ENCODE measurements at places on chromosomes 5 and 9.

DNA sequence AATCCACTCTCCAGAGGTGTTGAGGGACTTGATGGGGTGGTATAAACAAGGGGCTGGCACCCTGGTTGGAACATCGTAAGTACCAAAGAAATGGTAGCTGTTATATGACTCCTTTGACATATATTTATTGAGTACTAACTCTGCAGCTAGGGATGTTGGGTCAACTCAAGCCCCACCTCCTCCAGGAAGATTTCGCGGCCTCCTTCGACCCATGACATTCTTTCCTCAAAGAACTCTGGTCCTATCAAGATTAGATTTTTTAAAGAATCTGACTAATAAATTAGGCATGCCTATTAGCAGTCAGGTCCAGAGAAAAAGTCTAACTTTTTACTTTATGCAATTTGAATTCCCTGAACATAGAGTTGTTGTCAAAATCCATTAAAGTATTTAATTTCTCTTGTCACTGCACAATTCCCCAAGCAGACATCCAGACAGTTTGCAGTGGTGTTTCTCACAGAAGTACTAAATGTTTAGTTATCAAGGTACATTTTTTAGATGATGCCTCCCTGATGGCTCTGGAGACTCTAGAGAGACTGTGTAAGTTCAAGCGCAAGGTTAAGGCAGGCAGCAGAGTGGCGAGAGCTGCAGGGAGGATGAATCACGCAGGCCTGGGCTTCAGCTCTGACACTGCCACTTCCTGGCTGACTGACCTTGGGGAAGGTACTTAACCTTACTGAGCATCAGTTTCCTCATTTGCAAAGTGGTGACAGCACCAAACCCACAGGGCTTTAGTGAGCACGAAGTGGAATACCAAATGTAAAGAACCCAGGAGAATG is 209.6 kb downstream of the TTLL11 start:
- DNase-seq = no peak

DNA sequence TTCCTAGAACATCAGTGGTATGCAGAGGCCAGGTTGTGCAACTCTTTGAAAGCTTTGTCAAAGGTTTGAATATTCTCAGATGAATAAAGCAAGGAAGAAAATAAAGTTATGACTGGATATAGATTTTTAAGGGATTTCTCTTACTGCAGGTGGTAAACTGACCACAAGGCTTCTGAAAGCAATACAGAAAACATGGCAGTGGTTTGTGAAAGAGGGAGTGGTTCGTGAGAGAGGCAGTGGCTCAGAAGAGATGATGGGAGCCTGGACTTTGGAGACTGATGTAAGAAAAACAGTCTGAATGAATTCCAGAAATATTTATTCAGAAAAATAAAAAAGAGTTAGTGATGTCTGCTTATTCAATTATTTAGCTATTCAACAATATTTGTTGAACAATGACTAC is 380.4 kb upstream of the CTNND2 start:
- no peak for DNase-seq

GRCh38 chr9:34898846-34899245 is 59.2 kb upstream of the PHF24 start:
- no peak for DNase-seq

DNA sequence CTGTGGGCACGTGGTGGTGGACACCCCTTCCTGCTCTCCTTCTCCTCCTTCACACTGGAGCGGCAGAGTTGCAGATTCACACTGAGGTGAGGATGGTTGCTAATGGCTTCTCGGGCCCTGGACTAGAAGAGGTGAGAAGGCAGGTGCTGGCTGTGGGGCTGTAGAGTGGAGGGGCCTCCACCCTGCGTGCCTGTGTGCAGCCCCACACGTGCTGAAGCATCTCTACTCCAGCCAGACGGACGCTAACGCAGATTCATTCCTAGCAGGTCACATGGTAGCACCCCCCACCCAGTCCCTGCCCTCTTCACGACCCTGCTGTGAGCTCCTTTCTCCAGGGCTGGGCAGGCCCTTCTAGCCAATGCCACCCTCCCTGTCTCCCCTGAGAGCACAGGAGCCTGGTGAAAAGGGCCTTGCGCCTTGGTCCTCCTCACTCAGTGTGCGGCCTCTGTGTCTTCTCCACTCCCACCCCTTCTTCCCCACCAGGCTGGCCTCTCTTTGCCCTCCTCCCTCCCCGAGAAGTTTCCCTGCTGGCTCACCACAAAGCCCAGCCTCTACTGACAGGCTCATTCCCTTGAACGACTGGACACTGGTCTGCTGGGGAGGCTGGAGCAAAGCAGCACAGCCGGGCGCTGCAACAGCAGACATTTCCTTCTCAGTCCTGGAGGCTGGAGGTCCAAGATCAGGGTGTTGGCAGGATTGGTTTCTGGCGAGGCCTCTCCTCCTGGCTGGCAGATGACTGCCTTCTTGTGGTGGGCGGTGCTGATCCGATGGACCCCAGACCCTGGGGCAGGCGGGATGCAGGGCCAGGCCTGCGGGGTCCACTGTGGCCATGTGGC is 14.2 kb downstream of the CACNA1B start:
- peak; percentile 51 for DNase-seq

GRCh38 chr9:2209400-2209799 is 194.3 kb downstream of the SMARCA2 start:
- DNase-seq = no peak

- no peak for DNase-seq
Measured at GRCh38 chr9:1492156-1492555, 442.0 kb downstream of the DMRT2 start.

GRCh38 chr9:113650207-113651131 is 186.9 kb downstream of the RGS3 start:
- peak; percentile 59 for DNase-seq

DNA sequence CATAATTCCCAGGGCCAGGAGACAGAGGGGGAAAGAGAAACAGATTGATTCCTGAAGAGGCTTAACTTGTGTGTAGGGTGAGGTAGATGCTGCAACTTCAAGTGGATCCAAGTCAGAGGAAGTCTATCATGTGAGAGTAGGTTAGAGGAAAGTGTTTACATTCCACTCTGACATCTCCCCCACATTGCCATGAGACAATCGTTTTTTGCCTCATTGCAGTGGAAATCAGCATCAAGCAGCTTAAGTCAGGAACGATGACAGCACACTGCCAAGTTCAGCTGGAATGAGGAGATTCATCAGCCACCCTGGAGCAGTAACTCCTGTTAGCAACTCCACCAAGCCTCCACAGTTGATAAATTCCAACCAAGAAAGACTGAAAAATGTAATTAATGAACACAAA is 689.7 kb upstream of the MEF2C start:
- DNase-seq = no peak

- DNase-seq = no peak
Measured at GRCh38 chr9:28832168-28832770, 1259.0 kb upstream of the C9orf72 start.

DNA sequence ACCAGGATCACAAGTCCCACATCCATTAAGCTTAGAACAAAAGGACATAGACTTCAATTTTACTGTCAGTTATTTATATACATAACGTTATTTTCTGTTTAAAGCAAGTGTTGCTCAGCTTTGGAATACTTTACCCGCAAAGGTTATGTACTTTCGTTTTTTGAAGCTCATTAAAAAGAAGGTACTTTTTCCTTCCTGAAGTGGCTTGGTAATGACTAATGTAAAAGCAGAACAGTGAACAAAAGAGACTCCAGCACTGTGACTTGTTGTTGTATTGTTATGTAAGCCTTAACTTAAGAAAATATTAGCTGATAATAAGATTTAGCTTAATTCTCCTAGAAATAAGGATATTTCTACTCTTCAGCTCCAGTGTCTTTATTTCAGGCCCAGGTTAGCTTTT is 97.3 kb upstream of the SLCO6A1 start:
- DNase-seq = no peak

GRCh38 chr5:68054638-68055037 is 160.9 kb upstream of the PIK3R1 start:
- no peak for DNase-seq

- no peak for DNase-seq
Measured at GRCh38 chr5:41796061-41796460, 74.2 kb downstream of the OXCT1 start.

DNA sequence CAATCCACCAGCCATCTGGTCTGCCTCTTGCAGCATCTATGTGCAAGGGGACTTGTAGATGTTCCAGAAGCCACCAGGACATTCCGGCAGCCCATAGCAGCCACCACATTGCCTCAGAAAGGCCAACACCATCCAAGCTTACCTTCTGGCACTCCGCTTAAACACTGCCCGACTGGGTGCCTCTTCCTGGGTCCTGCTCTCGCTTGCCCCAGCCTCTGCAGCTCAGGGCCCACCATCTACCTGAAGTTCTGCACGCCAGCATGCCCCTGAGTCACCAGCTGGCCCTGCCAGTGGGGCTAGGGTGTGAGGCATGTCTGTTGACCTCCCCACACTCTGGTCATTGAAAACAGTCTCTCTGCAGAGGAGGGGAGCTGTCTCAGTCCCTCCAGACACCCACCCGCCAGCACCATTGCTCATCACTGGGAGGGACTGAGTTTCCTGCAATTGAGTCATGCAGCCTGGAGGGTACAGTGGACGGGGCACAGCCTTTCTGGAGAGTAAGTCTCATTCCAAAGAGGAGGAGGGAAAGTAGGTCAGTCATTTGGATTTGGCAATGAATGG is 16.9 kb upstream of the COL5A1 start:
- DNase-seq = peak; percentile 37

- no peak for DNase-seq
Measured at GRCh38 chr5:113092683-113093082, 116.1 kb downstream of the DCP2 start.

DNA sequence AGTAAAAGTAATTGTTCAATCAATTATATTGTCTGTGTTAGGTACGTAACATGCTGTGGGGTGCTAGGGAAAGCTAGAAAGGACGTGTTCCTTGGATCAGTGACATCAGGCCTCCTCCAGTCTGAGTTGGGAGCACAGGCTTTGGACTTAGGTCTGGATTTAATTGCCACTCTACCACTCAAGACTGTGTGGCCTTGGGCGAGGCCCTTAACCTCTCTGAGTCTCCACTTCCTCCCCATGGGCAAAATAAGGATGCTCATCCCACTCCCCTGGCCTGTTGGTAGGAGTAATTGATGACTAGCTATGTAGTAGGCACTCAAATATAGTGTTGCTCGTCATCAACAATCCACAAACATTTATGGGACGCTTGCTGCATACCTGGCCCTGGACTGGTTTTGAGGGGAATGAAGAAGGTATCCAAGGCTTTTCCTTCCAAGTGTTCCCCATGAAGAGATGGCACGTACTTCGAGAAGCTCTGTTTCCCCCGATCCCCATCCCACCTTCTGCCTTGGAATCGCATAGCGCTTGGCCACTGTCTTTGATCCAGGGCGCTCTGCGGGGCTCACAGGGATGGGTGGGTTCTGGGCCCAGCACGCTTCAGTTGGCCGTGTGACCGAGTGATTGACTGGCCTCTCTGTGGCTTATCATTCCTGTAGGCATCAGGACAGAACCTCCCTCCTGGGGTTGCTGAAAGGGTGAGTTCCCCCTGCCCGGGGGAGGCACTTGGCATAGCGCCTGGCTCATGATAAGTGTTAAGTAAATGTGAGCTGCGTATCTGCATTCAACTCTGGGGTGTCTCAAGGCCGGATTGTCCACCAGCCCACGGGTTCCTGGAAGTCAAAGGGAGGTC is 8.1 kb downstream of the FGF18 start:
- DNase-seq = peak; percentile 48

DNA sequence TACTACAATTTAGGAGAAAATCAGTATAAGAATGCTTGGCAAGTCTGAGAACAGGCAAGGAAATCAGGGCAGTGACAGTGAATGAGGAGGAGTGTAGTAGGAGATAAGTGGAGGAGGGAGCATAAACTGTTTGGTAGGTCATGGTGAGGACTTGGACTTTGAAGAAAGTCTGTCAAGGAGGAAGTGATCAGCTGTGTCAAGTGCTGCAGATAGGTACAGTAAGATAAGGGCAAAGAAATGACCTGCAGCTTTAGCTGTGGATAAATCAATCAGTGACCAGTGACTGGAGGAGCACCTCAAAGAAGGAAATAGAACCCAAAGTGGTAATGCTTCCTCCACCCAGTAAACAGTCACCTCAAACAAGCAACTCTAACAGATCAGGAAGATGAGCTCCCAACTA is 106.3 kb downstream of the RAPGEF6 start:
- DNase-seq = no peak

DNA sequence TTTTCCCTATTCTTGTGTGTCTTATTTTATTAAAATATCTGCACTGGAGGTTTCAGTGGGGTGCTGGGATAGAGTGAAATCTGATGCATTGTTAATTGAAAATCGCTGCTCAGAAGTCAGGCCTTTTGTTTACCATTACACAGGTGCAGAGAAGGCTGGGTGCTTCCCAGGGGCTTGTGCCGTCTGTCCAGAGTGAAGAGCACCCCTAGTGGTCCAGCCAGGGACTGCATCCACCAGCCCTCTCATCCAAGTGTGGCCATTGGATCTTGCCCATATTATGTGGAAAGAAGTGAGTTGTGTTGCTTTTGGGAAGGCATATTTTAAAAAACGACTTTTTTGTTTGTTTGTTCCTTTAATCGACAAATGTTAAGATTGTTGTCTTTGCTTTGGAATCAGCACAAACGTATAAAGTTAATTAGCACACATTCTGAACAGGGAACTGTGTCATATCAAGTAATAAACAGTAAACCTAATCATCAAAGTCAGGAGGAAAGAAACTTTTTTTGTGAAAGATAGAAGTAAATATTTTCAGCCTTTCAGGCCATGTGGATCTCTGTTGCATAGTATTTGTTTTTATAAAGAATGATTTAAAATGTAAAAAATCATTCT is 315.6 kb downstream of the MTRR start:
- DNase-seq = peak; percentile 72

- no peak for DNase-seq
Measured at GRCh38 chr5:77960305-77960704, 184.2 kb upstream of the TBCA start.

DNA sequence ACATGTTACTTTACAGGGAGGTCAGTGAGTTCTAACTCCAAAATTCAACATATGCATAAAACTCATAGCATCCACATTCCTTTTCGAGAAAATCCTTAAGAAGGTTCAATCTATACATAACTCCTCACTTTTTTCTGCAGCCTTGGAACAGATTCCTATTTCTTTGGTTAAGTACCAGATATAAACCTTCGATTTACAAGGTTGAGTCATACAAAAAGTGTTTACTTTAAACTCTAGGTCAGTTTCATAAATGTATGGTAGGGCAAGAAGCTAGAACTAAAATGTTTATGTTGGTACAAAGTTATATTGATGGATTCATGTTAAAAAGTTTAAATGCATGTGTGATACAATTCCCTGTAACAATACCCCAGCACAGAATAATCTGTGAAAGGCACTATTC is 19.4 kb downstream of the CDKN2AIPNL start:
- no peak for DNase-seq

All from activated effector memory CD4-positive, alpha-beta T cell treated with anti-CD3 and anti-CD28 coated beads, Interleukin-2, amount 50 U/mL, for 16 hours (primary cell).